Right renal cortex interstitium (tissue), 3 donors: ENCODE measurements at places on chromosomes 7 and 10. TPM values are rescaled to one million over a fixed set of nuclear protein-coding genes. Genes with fewer than 3 reads are reported as not detected.

VIPR2 gene
- 2.5 TPM for polyA plus RNA-seq

SPDYE6 gene
- 1.3 TPM for polyA plus RNA-seq

VENTX gene
- polyA plus RNA-seq: 0.17 TPM

AGAP3 gene
- polyA plus RNA-seq: 54.3 TPM

ATOH7 gene
- 1.5 TPM for polyA plus RNA-seq

ASAH2 gene
- polyA plus RNA-seq: 1.00 TPM

SFRP4 gene
- 1.1 TPM for polyA plus RNA-seq

TCAF1 gene
- polyA plus RNA-seq: 85.5 TPM
